Stimulated activated CD8-positive, alpha-beta memory T cell treated with anti-CD3 and anti-CD28 coated beads, Interleukin-15, amount 100 ng/mL, for 4 hours (primary cell): ENCODE measurements at places on chromosomes 13 and 19.

- no peak for DNase-seq
Measured at GRCh38 chr19:43371909-43372308, 18.4 kb downstream of the CD177 start.

DNA sequence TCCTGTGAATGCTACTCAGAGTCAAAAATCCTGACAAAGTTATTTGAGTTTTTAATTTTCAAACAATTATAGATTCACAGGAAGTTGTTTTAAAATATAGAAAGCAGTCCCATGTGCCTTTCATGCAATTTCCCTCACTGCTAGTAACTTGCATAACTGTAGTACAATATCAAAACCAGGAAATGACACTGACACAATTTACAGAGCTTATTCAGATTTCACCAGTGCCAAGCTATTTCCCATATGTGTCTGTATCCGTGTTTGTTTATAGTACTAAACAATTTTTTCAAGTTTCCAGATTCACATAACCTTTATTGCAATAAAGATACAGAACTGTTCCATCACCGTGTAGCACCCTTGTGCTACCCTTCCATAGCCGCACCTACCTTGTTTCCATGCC is 934.6 kb downstream of the PCDH17 start:
- no peak for DNase-seq

- DNase-seq, result peak; percentile 87
Measured at GRCh38 chr19:29671393-29672160, 6.3 kb downstream of the PLEKHF1 start.

- DNase-seq, result no peak
Measured at GRCh38 chr13:78993792-78994191, 334.8 kb upstream of the OBI1 start.

DNA sequence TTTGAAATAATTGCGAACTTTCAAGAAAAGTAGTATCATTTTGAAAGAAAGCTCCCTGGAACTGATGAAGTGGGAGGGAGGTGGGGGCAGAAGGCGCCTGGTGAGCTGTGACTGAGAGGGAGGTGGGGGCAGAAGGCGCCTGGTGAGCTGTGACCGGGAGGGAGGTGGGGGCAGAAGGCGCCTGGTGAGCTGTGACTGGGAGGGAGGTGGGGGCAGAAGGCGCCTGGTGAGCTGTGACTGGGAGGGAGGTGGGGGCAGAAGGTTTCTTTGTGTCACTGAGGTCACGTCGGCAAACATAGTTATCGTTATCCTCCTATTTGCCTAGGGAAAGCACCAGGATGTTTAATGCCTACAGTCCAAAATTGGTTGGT is 24.2 kb downstream of the C2CD4C start:
- DNase-seq, result no peak

DNA sequence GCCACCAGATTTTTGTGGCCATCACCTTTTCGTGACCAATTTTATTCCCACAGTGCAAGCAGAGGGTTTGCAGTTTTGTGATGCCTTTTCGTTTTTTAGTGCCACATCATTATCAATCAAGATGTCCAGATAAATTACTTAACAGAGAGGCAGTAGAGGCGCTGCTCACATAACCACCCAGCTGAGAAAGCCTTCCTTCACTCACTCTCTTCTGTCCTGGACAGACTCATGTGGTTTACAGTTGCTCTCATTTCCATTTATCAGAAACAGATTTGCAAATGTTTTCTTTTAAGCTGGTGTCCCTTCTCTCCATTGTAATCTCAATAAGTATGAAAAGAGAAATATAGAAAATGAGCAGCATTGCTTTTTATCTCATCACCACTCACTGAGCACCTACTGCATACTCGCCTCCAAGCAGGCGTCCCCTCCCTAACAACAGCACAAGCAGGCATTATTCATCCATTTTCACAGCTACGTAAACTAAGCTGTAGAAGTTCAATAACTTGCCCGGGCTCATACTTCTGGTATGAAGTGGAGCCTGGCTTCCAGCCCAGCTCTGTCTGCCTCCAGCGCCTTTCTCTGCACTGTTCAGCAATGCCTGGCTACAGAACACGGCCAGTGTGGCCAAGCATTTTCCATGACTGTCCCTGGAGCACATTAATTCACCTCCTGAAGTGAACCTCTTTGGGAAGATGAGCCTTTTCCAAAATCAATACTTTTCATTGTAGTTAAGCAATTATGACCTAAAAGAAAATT is 34.6 kb upstream of the KATNAL1 start:
- DNase-seq, result no peak

DNA sequence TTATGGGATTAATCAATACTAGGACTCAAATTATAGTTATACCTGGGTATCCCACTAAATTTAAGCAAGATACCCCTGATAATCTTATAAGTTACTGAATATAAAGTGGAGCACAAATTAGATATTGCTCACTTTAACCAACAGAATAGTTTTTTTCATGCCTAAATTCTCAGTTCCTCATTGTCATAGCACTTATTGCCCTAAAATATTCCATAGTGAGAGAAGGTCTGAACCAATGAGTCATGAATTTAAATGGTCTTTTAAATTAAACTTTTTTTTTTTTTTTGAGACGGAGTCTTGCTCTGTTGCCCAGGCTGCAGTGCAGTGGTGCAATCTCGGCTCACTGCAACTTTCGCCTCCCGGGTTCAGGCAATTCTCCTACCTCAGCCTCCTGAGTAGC is 42.4 kb downstream of the ZNF136 start:
- no peak for DNase-seq

GRCh38 chr19:33280351-33280921 is 21.9 kb downstream of the CEBPA start:
- DNase-seq, result no peak

DNA sequence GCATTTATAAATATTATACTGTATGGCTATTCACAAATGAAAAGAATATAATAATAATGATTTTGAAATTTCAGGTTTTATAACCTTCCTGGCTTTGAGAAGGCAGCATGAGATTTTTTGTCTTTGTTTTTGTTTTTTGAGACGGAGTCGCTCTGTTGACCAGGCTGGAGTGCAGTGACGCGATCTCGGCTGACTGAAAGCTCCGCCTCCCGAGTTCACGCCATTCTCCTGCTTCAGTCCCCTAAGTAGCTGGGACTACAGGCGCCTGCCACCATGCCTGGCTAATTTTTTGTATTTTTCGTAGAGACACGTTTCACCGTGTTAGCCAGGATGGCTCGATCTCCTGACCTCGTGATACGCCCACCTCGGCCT is 64.1 kb downstream of the ZNF429 start:
- peak; percentile 47 for DNase-seq

GRCh38 chr13:34152996-34153395 is 335.0 kb downstream of the RFC3 start:
- DNase-seq, result no peak

- DNase-seq, result no peak
Measured at GRCh38 chr19:7348587-7349230, at the start of gene ARHGEF18. Gene ARHGEF18, plus strand, starts transcription at chr19:7348937. Its CDS starts 13,954 bp downstream, at chr19:7362891.

GRCh38 chr13:80237646-80238045 is 103.3 kb downstream of the SPRY2 start:
- no peak for DNase-seq

DNA sequence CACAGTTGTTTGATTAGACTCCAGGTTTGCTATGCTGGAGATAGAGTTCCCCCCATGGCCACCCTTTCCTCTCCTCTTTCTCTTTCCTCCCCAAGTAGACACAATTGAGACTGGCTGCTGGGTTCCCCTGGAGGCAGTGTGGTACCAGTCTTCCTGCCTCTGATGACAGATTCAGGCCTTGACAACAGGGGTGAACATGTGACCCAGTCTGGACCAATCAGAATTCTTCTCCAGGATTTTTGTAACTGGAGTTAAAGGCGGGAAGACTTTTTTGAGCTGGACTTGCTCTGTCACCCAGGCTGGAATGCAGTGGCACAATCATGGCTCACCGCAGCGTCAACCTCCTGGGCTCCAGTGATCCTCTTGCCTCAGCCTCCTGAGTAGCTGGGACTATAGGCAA is 48.7 kb downstream of the CCNE1 start:
- DNase-seq, result no peak

- no peak for DNase-seq
Measured at GRCh38 chr13:95624020-95624419, 20.5 kb downstream of the DZIP1 start.

DNA sequence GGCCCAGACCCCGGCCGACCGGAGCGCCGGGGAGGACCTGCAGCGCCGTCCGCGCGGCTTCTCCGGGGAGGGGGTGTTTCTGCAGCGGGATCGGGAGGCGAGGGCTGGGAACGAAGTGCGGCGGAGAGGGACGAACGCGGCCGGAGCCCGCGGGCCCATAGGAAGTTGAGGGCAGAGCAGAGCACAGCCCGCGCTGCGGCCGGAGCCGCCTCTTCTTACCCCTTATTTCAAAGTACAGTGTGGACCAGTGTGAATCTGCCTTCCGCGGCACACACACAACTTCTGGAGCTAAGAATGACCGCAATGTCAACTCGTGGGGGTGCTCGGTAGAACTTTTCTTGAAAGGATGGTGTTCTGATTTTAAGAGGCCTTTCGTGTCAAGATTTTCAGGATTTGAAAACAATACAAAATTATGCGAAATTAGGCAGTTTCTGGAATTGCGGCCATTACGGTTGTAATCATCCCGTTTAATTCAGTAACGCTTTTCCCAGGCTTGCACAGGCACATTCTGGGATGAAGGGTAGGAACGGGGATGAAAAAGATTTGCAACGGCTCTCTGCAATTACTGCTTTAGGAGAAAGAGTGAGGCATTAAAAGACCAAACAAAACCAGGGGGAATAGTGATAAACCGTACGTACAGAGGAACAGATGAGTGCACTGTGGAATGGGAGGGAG is 821 bp downstream of the TDRD3 start:
- DNase-seq, result no peak

DNA sequence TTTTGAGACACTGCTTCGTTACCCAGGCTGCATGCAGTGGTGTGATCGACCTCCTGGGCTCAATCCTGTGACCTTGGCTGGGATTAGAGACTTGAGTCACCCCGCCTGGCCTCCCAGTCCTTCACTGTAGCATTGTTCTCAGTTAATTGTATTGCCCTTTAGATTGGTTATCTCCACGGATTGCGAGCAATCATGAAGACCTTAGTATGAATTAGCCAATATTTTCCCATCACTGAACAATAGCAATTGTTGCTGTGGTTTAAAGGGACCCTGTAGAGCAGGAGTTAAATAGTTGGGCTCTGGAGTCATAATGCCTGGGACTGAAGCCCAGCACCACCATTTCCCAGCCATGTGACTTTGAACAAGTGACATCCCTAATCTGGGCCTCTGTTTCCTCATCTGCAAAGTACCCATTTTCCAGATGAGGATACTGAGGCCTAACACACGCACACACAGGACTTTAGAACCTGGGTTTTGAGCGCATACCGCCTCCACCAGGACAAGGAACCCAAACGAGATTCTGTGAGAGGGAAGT is 8.4 kb downstream of the PPP1R14A start:
- DNase-seq, result no peak

DNA sequence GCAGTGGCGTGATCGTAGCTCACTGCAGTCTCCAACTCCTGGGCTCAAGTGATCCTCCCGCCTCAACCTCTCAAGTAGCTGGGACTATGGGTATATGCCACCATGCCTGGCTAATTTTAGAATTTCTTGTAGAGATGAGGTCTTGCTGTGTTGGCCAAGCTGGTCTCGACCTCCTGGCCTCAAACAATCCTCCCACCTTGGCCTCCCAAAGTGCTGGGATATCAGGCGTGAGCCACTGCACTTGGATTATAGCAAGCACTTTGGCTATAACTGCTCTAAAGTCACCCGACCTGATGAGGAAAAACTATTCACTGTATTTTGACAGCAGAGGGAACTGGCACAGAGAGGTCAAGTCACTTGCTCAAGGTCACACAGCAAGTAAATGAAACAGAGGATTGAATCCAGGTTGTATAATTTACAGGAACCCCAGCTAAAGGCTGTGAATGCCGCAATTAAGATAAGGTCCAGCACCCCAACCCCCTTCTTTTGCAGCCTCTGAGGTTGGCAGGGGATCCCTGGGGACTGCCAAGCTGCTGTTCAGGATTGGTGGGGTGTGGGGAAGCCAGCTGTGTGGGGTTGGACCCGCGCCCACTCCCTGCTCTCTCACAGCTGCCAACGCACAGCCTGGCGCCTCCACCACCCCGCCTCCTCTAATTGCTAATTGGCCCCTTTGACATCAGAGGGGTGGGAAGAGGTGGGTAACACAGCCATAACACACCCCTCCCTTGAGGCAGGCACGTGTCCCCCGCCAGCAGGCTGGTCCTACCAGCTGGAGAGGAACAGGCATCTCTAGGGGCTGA is 6.0 kb downstream of the TMIGD2 start:
- DNase-seq, result no peak

DNA sequence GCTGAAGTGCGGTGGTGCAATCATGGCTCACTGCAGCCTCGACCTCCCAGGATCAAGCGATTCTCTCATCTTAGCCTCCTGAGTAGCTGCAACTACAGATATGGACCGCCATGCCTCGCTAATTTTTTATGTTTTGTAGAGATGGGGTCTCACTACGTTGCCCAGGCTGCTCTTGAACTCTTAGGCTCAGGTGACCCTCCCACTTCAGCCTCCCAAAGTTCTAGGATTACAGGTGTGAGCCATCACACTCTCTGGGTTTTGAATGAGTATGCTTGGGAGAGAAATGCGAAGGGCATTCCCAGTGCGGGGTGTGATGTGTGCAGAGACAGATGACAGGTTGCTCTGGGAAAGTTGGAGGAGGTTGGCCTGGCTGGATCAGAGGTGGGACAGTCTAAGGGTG is 49.0 kb downstream of the RYR1 start:
- DNase-seq, result no peak

GRCh38 chr19:40539070-40539469 is 37.6 kb upstream of the SHKBP1 start:
- no peak for DNase-seq

DNA sequence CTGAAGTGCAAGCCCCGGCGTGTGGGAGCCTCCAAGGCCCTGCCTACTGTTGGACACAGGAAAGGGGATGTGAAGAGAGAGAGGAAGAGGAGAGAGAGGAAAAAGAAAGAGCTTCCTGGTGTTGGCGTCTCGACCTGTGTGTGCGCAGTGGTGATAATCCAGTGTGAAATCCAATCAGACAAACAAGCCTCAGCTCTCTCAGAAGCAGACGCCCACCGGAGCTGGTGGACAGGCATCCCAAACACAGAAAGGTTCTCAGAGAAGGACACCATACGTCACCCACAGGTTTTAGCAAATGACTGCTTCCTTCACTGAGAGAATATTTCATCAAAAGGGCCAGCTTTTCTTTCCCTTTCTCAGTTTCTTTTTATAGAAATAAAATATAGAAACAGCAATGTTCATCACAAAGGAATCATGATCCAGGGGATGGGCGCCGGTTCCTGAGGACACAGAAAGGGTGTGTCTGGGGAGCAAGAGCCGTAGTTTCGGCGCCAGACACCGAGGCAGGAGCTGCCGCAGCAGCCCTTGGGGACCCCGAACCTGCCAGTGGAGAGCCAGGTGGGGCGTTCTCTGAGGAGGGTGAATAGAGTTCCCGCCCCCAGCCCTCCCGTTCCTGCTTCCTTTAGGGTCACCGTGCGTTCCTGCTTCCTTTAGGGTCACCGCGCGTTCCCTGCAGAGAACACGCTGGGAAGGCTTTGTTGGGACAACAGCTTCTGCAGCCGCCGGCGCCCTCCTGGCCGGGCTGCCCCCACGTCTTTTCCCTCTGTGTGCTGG is 145.8 kb upstream of the SOX1 start:
- DNase-seq, result no peak

- DNase-seq, result no peak
Measured at GRCh38 chr19:13825489-13826441, 30.5 kb downstream of the ZSWIM4 start.
